ENCODE measurements at places on chromosomes 2 and 18.

DNA sequence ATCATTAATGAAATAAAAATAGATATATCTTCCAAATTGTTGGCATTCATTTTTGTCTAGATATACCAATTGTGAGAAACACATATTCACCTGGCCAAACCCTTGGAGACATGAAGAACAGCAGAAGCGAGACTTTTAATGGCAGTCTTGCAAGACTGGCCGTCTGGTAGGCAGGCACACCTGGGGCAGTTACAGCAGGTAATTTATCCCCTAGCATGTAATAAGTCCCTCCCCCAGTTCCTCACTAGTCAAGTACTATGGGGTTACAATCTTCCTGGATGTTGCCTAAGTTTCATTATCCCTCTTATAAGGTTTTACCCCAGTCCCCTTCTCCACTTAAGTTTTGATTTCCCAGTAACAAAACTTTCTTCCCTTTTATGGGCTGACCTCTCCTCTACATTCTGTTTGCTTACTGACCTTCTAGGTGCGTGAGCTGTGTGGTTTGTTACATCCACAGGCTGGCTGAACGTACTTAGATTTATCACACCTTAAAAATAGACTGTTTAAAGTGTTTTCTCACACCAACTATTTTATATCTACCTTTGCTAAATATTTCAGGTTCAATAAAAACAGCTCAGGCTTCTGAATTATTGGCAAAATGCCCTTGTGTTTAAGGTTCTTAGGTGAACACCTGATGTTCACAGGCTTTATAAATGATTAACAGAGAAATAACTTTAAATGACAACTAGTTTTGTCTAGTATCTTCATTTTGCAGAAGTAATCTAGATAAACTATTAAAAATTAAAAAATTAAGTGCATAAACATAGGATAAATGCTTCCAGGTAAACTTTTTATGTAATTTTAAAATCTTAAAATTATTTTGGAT, 365.0 kb upstream of the TFPI start:
- no peak for DNase-seq

GRCh38 chr2:164745012-164745797, 96.4 kb downstream of the COBLL1 start:
- no peak for DNase-seq

GRCh38 chr18:58087928-58088690, 44.1 kb downstream of the NEDD4L start:
- DNase-seq, result no peak

DNA sequence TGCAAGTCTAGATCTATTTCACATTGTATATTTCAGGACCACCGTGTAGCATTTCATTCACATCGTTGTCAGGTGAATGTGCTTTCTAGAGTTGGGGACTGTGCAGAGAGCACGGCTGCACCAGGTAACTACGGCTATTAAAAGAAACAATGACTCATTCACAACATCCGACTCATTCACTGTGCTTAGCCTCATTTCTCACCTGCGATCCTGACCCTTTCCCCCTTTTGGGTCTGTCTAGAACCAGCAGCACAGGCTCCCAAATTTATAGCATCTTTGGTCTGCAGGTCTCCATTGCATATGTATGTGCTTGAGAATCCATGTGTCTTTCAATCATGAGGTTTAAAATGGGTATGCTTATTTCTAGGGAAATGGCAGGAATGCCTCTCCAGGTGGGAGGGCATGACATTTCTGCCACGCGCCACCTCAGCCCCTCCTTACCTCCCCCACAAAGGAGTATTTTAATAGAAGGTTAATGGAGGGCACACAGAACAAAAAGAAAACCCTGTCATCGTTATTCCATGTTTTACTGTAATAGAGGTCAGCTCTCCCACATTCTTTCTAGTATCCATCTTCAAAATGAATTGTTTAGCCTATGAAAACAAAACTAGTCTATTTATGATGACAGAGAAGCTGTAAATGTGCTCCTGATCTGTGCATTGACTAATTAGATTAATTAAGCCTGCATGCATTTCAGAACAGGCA, 246.7 kb upstream of the EPHA4 start:
- DNase-seq, result no peak

DNA sequence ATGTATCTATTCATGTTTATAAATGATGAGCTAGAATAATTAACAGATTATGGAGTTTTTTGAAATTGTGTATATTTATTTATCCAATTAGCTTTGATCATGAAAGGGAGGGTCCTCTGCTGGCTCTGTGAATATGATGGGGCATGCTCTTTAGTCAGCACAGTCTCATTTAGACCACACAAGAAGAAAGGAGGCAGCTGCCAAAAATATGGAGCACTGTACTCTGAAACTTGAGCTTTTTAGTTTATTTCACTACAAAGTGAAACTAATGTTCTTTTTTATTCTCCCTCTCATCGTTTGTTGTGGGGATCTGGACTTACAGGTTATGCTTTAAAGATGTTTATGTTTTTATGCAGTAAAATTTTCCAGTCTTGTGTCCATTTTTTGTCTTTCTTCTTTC, 266.9 kb upstream of the GULP1 start:
- DNase-seq, result no peak

Data from stimulated activated CD4-positive, alpha-beta T cell treated with anti-CD3 and anti-CD28 coated beads, Interleukin-12 subunit alpha, Interleukin-12 subunit beta, amount 100 ng/mL, for 48 hours (primary cell).